Sciatic nerve (tissue), 2 donors: ENCODE measurements at places on chromosomes 6 and 20. TPM values are rescaled to one million over a fixed set of nuclear protein-coding genes. Genes with fewer than 3 reads are reported as not detected.

Gene PPP1R3G
- total RNA-seq: 1.7 TPM

Gene DOK5
- total RNA-seq: 13.6 TPM

DNA sequence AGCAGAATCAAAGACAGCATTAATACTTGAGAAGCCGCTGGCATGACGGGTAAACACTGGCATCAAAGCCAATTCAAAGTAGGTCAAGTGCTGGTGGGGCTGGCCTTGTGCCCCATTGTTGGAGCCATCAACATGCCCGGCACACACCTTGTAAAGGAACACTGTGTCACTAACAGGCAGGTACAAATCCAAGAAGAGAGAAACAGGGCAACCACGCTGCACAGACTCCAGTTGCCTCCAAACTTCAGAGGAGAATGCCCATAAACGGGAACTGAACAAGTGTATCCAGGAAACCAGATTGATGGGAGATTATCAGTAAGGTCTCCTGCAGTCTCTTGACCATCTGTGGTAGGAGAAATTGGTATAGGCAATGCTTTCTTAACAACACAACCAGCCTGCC, 127.0 kb upstream of the STXBP5 start:
- no peak for DNase-seq

Gene GABRR1
- 0.27 TPM for total RNA-seq

Gene NANP
- 4.6 TPM for total RNA-seq

DNA sequence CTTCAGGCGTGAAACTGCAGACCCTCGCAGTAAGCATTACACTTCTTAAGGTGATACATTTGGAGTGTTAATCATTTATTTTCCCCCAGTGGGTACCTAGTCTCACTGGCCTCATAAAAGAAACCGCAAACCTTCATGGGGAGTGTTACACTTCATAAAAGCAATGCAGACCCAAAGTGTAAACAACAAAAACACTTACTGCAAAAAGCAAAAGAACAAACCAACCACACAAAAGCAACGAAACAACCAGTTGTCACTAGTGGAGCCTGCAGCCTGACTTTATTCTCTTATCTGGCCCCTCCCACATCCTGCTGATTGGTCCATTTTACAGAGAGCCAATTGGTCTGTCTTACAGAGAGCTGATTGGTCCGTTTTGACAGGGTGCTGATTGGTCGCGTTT, 23.8 kb downstream of the LY86 start:
- no peak for DNase-seq

Gene BANF2
- total RNA-seq: not detected

GRCh38 chr6:38114976-38115625, 295.6 kb downstream of the ZFAND3 start:
- DNase-seq: no peak

GRCh38 chr20:55333798-55334197, 671.5 kb downstream of the CBLN4 start:
- DNase-seq: no peak

- no peak for DNase-seq
These were observed at the start of gene ROS1 for GRCh38 chr6:117425431-117426153. Gene ROS1 (minus strand): TSS chr6:117425942. CDS start chr6:117425656, 286 bp downstream.

Gene NECAB3
- 24.1 TPM for total RNA-seq

Gene OR2J3
- not detected for total RNA-seq

GRCh38 chr6:64113704-64114103, 478.1 kb downstream of the PHF3 start:
- no peak for DNase-seq

Gene NFKBIE
- 9.1 TPM for total RNA-seq

GRCh38 chr6:116084284-116084683, 16.4 kb upstream of the NT5DC1 start:
- no peak for DNase-seq

DNA sequence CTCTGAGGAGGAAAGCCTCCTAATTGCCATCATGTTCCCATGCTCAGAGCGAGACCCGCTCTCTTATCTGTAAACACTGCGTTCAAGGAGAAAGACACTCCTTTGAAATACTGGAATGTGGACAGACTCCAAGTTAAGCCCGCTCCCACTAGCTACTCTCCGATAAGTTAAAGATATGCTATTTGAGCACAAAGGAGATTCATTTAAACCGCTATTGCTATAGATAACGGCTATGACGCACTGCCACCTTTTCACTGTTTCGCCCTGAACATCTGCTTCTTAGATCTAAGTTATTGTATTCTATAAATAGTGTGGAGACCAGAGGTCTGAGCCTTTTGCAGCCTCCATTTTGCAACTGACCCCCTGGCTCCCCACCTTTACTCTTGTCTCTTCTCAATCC, 82.3 kb downstream of the GPX5 start:
- no peak for DNase-seq

Gene PDYN
- total RNA-seq: not detected

DNA sequence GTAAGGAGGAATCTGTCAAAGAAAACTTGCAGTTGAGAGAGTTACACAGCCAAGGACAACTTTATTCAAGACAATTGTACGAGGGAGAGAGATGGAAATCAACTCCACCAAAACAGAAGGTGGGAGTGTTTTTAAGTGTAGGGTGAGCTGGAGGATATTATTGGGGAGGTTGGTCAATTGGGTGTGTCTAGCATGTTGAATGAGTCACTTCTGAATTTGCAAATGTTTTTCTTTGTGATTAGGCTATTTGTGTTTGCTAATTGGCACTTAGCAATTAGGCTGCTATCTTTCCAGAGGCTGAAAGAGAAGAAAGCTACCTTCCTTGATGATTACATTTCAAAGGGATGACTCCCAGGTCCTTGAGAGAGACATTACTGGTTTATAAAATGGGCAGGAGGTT, 441.1 kb downstream of the MEI4 start:
- no peak for DNase-seq

Gene SAPCD1
- 4.9 TPM for total RNA-seq

GRCh38 chr6:53295176-53295575, 53.6 kb downstream of the ELOVL5 start:
- DNase-seq: no peak

- no peak for DNase-seq
These were observed 166.5 kb upstream of the MYLIP start for GRCh38 chr6:15962449-15962764.

DNA sequence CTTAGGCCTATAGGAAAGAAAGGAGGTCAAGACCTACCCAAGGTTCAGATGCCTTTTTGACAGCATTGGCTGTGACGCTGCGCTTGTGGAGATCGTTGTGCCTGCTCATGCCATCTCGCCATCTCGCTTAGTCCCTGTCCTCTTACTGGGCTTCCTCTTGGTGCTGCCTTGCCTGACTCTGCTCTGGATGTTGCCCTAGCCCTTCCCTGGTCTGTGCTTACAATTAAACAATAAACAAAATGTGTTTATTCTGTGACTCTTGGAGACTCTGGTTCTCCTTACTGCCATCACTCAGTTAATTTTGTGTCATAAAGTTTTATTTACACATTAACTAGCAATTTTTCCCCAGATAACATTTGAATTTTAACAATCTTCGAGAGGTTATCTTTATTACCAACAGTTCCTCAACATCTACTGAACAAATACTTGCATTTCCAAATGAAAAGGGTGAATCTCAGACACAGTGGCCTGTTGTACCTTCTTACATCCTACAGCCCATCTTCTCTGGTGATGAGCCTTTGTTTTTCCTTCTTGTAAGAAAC, 11.6 kb downstream of the AFDN start:
- DNase-seq: no peak

Gene ACAT2
- 55.3 TPM for total RNA-seq

GRCh38 chr20:35560105-35560511, 18.2 kb downstream of the ERGIC3 start:
- DNase-seq: no peak

Gene ADTRP
- total RNA-seq: 0.76 TPM

- no peak for DNase-seq
These were observed 30.9 kb downstream of the SLC2A12 start for GRCh38 chr6:134021396-134022122.

DNA sequence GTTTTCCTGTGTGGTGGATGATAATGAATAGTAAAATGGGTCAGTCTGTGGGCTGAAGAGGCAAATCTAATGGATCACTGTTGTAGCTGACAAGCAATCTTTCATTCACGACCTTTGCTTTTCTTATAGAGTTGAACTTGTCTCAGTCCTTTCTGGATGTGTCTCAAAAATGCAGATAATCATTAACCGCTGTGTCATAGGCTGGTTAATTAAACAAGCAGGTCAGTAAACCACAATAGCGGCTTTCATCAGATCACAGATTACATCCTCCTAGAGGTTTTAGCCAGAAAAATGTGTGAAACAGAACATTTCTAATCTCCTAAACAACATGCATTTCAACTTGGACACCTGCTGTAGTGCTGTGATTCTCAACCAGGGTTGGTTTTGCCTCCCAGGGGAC, 2.5 kb upstream of the METTL24 start:
- no peak for DNase-seq

- no peak for DNase-seq
These were observed 166.2 kb downstream of the SCML4 start for GRCh38 chr6:107657755-107658461.

GRCh38 chr20:56371977-56372376, 13.2 kb downstream of the FAM210B start:
- no peak for DNase-seq
